Heart right ventricle (tissue), 16 donors: ENCODE measurements at places on chromosomes 6 and 20. TPM values are rescaled to one million over a fixed set of nuclear protein-coding genes. Genes with fewer than 3 reads are reported as not detected.

FOXC1 gene
- total RNA-seq, result 6.7 TPM

DNA sequence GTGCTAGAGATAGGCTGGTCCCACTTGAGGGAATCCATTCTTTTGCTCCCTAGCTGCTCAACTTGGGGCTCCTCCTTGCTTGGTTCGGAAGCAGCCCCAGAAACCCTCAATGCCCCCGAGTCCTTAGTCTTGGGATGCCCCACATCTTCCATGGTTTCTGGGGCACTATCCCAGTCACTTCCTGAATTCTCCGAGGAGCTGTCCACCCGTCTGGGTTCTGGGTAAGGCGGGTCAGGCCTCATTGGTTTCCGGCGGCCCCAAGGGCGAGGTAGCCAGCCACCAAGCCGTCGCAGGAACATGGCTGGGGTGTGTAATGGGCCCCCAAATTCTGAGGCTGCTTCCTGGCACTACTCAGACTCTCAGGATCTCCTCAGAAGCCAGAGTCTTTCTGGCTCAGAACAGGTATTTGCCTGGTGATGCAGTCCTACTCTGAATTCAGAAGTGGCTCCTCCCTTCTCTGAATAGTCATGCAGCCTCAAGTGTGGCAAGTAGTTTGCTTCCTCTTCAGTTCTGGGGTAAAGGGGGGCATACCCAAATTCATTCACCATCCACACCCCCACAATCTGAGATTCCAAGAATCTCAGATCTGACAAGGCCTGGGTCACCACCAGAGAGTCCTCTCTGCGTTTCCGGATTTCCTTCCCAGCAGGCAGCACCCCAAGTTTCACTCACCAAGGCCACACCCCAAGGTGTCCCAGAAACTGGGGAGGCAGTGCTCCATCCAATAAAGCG lies 763 bp downstream of the C6orf47 start:
- peak overlapping the region; percentile 69 for H3K4me3 ChIP-seq
- H3K4me1 ChIP-seq, result peaks cover 59% of the 10 kb centered on the region
- no peaks in the 10 kb centered on the region for H3K27me3 ChIP-seq
- H3K27ac ChIP-seq, result peak overlapping the region; percentile 96
- H3K36me3 ChIP-seq, result peaks cover 62% of the 10 kb centered on the region

RBM24 gene
- total RNA-seq, result 253 TPM

ATF6B gene
- total RNA-seq, result 20.1 TPM

GRCh38 chr20:36421641-36422040 lies 115.5 kb downstream of the DLGAP4 start:
- H3K4me3 ChIP-seq, result no peak overlapping the region
- no peak for DNase-seq
- H3K27ac ChIP-seq, result no peak overlapping the region
- H3K27me3 ChIP-seq, result peaks cover 4% of the 10 kb centered on the region

NFKBIL1 gene
- total RNA-seq, result 11.6 TPM

DNA sequence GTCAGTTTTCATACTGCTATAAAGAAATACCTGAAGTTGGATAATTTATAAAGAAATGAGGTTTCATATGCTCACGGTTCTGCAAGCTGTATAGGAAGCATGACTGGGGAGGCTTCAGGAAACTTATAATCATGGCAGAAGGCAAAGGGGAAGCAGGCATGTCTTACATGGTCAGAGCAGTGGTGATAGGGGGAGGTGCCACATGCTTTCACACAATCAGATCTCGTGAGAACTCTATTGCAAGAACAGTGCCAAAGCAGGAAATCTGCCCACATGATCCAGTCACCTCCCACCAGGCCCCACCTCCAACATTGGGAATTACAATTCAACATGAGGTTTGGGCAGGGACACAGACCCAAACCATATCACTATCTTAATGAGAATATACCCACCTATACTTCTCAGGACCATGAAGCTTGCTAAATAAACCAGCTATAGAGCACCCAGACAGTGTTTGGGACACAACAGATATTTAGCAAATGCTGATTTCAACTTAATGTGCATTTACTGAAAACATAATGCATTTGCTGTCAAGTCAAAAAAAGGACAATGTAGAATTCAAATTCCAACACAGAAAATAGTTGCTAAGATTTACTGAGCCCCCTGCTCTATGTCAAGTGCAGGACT lies 63.8 kb downstream of the TNFRSF21 start:
- no peak overlapping the region for H3K4me3 ChIP-seq
- DNase-seq, result no peak
- peaks cover 58% of the 10 kb centered on the region for H3K4me1 ChIP-seq
- no peaks in the 10 kb centered on the region for H3K36me3 ChIP-seq
- H3K27ac ChIP-seq, result peak overlapping the region; percentile 6

DNA sequence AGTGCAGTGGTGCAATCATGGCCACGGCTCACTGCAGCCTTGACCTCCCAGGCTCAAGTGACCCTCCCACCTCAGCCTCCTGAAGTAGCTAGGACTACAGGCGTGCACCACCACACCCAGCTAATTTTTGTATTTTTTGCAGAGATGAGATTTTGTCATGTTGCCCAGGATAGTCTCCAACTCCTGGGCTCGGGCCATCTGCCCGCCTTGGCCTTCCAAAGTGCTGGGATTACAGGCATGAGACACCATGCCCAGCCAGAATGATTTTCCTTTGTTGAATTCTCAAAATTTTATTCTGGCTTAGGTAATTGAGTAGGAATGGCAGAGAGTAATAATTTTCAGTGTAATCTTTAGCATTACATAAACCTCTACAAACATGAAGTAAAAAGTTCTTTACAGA lies 37.1 kb downstream of the SLC16A10 start:
- H3K36me3 ChIP-seq, result no peaks in the 10 kb centered on the region
- no peak overlapping the region for H3K27ac ChIP-seq
- no peak overlapping the region for H3K4me3 ChIP-seq
- peaks cover 12% of the 10 kb centered on the region for H3K4me1 ChIP-seq
- H3K27me3 ChIP-seq, result no peaks in the 10 kb centered on the region

DNA sequence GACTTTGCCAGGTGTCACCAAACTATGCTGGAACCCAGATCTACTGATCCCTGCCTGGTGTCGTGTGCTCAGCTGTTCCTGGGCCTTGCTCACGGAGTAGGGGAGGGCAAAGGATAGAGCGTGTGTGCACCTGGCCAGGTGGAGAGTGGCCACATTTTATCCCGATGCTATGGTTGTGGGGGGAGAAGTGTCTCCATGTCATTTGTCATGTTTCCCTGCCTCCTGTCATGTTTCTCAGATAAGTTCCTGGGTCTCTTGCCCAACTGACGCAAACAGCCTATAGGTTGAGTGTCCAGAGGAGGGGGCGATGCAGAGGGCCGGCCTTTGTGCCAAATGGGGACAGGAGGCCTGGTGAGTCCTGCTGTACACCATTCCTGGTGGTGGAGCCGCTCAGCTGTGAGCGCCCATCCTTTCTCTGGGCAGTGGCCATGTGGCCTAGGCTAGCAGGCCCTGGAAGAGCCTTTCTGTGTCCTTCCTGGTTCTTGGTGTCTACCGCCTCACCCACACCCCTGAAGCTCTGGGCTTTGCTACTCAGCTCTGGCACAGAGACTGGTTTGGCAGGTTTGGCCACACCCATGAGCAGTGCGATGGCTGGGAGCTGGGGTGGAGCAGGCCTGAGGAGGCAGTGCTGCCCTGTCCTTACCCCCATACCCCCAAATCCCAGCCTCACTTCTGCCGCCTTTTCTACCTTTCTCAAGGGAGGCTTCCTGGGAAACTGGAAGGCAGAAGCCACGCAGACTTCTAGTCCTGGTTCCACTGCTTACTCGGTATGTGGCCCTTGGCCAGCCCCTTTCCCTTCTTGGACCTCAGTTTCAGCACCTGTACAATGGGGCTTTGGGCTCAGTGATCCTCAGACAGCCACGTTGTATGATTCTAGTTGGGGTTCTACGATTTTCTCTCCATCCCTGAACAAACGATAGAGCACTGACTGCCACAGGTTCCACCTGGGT lies 32.3 kb upstream of the EPB41L1 start:
- H3K27ac ChIP-seq, result no peak overlapping the region
- H3K4me3 ChIP-seq, result no peak overlapping the region
